ENCODE measurements at places on chromosomes 12 and 14.

- no peak for DNase-seq
Observed at GRCh38 chr12:109503611-109504010, 26.2 kb downstream of the UBE3B start.

GRCh38 chr12:124497658-124498057 is 69.8 kb downstream of the NCOR2 start:
- DNase-seq = peak; percentile 41

DNA sequence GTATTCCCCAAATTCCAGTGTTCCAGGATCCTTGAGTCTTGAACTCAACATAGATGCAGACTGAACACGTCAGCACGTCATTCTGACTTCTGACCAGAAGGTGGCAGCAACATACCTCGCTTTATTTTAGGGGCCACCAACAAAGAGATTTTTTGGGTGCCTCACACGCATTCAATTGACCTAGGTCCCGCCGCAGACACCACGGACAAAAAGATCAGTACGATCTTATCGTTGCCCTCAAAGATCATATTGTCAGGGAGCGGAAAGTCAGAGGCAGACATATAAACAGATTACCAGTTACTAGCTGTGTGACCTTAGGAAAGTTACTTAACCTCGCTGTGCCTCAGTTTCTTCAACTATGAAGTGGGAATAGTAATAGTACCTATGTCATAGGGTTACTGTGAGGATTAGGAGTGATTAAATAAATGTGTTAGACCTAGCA is 6.5 kb upstream of the PRPH start:
- peak; percentile 13 for DNase-seq

GRCh38 chr12:6326316-6327228 is 15.3 kb downstream of the TNFRSF1A start:
- DNase-seq = no peak

DNA sequence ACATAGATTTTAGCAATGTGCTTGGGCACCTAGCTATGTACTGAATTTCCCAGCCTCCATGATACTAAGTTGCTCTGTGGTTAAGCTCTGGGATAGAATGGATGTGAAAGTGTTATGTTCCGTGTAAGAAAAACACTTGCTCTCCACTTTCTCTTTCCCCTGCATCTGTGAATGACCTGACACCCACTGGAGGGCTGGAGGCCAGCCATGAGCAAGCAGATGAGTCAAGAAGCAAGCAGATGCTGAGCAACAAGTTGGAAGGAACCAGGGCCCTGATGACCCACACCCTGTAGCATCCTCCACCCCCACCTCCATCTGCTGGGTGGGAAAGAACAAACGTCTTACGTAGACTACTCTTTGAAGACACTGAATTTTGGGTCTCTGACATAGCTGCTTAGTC is 56.6 kb downstream of the EID3 start:
- DNase-seq = no peak

- no peak for DNase-seq
Observed at GRCh38 chr12:27785882-27786570, 6.0 kb upstream of the MANSC4 start.

DNA sequence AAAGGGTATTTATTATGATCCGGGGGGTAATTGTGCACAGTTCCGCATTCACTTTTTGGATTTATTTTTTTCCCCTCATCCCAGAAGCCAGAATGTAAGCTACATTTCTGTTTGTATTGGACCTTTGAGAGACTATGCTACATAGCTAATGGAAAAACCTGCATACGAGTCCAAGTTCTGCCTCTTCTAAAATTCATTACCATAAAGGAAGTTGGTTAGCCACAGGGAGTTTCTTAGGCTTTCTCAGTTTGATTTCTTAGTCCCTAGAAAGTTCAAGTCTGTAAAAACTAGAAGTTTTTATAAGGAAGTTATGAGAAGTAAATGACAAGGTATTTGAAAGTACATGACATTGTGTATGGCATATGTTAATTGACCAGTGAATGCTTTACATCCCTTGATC is 138.7 kb downstream of the PDE3A start:
- DNase-seq = no peak

GRCh38 chr14:53606203-53606602 is 350.4 kb downstream of the BMP4 start:
- DNase-seq = no peak

DNA sequence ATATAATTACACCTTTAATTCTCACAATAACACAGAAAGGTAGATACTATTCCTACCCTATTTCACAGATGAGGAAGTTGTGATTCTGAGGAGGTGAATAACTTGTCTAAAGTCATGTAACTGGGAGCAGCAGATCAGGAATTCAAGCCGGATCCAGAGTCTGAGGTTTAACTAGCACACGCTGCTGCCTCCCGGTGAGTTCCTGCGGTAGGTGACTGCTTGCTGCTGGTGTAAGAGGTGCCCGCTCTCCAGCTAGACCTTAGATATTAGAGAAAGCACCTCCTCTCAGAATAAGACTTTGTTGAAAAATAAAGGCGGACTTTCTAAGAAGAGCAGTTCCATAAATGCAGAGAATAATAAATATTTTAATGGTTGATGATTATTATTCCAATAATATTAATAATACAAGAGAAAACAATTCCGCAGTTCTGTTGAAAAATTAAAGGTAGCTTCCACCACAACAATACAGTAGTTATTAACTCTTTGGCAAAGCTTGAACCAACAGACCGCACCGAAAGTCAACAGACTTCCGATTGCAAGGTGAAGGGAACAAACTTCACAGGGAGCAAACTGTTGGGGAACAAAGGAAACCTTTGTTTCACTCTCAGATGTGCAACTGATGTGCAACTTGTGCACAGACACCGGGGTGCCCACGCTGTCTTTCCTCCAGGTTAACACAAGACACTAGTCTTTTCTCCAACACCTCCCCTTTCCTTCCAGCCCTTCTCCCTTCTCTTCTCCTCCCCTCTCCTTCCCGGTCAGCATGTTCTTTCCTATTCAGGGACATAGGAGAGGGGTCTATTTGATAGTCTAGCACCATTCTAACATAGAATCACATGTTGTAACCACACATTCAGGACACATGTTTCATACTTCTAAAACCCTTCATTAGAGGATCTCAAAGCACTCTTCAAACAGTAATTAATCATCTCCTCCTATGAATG is 73.2 kb upstream of the EGLN3 start:
- no peak for DNase-seq

GRCh38 chr12:42278128-42278510 is 40.1 kb upstream of the YAF2 start:
- DNase-seq = no peak

- peak; percentile 53 for DNase-seq
Observed at GRCh38 chr12:53179687-53180219, 769 bp upstream of the ZNF740 start.

GRCh38 chr14:99212646-99213045 is 59.4 kb downstream of the BCL11B start:
- no peak for DNase-seq

GRCh38 chr14:32350020-32350419 is 20.9 kb downstream of the AKAP6 start:
- DNase-seq = no peak

All from substantia nigra (tissue), 51 donors.